ENCODE measurements at places on chromosomes 2 and 18.

DNA sequence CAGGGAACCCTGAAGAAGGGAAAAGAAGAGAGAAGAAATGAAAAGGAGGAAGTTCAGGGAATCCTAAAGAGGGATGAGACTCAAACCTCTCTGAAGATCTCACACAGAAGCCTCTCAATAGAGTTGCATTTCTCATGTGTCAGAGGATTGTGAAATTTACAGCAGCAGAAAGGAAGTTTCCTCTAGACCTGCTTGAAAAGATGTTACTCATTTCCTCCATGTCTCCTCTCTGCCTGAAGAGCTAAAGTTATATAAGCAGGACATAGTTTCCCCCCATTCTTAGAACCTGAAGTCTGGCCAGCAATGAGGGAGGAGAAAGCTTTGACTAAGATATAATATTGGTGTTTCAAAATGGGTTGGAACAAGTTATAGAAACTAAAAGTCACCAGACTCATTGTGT is 1155.6 kb downstream of the LRP1B start:
- no peak for DNase-seq

DNA sequence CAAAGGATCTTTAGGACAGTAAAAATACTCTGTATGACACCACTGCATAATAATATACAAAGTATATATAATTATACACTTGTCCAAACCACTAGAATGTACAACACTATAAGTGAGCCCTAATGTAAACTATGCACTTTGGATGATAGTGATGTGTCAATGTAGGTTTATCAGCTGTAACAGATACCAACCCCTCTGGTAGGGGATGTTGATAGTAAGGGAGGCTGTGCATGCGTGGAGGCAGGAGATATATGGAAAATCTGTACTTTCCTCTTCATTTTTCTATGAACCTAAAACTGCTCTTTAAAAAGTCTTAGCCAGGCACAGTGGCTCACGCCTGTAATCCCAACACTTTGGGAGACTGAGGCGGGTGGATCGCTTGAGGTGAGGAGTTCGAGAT is 37.5 kb upstream of the SP3 start:
- DNase-seq: no peak

DNA sequence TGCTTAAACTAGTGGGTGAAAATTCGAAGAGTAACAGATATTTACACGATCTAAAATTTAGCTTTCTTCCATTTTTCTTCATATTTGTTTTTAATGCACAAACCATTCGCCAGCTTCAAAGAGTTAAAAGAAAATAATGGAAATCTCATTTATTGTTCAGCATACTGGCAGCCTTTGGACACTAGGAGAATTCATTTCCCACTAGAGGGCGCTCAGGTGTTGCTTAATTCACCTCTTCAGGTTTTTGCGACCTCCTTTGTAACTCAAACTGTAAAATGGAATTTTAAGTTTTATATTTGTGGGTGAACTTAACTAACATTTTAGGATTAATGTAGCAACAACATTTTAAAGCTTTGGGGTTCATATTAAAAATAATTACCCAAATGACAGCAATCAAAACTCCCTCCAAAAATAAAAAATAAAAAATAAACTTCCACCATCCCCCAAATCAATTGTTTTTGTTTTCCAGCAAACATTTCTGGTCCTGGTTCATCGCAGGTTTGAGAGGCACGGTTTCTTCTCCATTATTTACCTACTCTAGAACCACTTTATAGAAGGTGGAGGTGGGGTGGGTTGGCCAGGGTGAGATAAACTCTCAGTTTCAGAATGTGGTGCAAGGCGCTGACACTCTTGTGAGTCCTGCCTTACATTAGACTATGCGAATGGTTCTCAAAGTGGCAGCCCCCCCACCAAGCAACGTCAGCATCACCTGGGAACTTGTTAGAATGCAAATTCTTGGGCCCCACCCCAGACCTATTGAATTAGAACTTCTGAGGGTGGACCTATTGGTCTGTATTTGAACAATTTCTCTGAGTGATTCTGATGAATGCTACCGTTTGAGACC is 24.7 kb upstream of the PNPT1 start:
- peak; percentile 21 for DNase-seq

DNA sequence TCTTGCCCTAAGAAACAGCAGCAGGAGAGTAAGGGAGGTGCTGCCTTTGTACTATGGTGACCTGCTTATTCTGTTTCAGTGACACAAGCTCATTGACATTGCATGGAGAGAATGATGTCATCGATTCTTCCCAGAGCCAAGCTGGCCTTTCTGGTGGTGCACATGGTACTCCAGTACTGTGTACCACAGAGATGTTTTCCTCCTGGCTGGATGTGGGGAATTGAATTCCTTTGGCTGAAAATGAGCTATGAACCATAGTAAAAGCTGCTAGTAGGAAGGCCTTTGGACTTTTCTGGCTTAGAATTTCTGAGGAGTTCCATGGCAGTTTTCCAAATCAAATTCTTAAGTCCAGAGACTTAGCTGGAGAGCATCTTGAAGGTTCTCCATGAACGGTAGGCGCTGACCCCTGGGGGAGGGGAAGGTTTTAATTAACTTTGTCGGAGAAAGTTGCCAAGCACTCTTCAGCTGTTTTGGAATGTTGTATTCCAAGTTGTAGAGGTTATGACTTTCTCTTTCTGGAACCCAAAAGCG is 17.1 kb upstream of the B3GNT2 start:
- no peak for DNase-seq

DNA sequence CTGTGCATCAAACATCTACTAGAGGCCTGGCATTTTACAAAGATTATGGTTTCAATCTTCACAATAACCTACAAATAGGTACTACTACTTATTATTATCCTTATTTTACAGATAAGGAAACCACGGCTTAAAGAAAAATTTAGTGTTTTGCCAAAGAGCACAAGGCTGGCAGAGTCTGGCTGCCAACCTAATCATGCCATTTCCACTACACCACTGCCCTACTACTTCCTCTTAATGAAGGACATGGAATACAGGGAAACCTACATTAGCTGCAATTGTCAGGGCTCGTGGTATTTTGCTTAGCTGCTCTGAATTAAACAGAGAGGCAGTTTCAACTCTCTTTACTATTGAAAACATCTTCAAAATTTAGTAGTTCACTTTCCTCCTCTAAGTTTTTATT is 5.9 kb downstream of the MBOAT2 start:
- DNase-seq: no peak

- DNase-seq: no peak
Observed at GRCh38 chr2:201021914-201022313, 49.6 kb downstream of the HYCC2 start.

- no peak for DNase-seq
Observed at GRCh38 chr18:51153659-51154371, 43.7 kb downstream of the MEX3C start.

DNA sequence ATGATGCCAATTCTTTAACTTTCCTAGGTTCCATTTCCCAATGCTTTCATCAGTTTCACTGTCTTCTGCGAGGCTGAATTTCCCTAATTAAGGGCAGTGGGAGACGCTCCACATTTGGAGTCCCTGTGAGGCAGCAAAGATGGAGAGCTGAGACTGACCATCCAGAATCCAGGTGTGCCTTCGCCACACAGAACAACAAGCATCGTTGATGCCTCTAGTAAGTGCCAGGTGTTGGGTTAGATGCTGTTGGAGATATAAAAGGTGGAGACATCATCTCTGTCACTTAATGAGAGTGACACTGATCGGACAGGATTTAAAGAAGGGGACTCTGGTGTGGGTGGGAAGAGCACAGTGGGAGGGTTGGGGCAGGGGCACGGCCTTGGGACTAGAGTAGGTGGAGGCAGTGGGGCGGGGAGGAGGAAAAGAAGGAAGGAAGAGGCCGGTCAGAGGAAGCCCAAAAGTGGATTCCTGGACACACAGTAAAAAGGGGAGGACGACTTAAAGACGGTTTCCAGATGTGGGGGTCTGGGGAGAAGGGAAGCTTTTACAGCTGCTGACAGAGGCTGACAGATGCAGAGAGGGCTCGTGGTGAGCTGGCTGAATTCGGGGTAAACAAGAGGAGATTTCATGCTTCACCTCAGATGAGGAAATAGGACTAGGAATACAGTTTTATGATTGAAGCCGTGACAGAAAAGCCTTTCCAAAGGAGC is 113.0 kb downstream of the BCL2 start:
- no peak for DNase-seq

DNA sequence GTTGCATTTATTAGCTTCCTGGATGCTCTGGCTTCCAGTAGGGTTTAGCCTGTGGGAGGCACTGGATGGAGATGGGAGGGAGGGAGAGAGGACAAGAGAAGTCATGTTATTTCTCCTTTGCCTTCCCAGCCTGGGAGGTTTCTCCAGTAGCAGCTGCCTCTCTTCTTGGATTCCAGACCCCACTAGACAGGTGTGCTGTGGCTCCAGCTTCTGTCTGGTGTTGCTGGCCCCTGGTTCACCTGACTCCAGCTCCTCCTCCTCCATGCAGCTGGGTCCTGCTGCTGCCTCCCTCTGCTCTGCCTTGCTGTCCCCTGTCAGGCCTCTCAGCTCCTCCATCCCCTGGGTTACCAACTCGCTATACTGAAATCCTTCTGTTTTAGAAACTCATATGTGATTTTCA is 188.9 kb upstream of the TNP1 start:
- DNase-seq: no peak

DNA sequence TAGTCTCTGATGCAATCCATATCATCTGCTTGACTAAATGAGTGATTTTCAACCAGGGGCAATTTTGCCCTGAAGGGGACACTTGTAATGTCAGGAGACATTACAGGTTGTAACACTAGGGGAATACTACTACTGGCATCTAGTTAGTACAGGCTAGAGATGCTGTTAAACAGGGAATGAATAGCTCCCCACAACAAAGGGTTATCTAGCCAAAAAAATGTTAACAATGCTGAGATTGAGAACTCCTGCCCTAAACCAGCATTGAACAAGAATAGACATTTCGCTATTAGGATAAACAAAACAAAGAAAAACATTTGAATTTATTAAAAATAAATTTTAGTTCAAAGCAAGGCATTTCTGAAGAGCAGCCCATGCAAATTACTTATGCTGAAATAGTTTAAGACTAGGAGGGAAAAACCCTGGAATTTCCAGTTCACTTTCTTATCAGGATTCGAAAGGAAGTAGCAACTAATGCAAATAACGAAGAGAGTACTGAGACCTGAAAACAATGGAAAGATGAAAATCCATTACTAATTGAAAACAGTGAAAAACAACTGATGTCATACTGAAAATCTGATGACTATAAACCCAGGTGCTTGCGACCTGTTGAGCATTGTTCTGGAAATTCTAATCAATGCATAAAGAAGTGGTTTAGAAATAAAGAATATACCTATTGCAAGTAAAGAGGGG is 53.1 kb downstream of the CAB39 start:
- no peak for DNase-seq

DNA sequence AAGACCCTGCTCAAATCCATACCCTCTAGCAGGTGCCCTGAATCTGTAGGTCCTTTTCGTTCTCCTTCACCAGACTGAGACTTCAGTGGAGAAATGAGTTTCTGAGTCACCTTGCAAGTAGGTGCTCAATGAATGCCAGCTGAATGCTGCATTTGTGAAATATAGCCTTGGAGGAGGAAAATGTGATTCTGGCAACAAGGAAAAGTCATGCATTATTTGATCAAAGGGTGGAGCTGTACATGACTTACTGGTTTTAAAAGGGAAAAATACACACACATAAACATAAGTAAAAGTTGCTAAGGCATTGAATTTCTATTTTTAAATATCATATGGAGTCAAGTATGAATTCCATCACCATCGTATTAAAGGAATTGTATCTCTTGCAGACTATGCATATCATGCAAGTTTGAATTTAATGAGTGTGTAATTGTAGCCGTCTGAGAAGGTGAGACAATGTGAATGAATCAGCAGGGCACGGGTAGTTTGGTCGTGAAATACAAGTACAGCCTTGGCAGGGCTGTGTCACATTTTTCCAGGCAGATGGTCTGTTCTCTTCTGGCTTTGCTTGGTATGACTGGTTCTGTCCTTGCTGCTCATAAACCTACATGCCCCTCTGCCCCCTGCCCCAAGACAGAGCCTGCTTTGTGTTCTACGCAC is 160.8 kb downstream of the COL6A3 start:
- DNase-seq: no peak

DNA sequence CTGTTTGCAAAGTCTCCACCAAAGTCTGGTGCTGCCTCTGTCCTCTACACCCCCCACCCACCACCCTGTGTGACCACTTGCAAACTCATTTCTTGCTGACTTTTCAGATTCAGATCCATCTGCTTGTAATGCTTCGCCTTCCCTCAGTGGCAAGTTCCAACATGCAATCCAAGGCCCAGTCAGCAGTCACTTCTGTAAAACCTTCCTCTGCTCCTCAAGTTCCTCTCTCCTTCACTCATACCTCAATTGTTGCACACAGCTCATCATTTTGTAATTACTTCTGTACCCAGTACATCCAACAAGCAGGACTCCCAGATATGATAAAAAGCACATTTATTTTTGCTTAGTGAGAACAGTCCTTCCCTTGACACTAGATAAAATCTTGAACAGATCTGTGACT is 6.5 kb upstream of the LOXHD1 start:
- no peak for DNase-seq

GRCh38 chr2:80437959-80438358 is 133.4 kb upstream of the LRRTM1 start:
- DNase-seq: no peak

DNA sequence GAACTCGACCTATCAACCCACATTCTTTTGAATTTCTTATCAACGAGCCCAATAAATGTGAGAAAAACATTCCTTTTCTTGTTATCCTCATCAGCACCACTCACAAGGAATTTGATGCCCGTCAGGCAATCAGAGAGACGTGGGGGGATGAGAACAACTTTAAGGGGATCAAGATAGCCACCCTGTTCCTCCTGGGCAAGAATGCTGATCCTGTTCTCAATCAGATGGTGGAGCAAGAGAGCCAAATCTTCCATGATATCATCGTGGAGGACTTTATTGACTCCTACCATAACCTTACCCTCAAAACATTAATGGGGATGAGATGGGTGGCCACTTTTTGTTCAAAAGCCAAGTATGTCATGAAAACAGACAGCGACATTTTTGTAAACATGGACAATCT is 378.2 kb downstream of the STK39 start:
- no peak for DNase-seq
